Regular cardiac myocyte (primary cell): ENCODE measurements at places on chromosomes 16 and 17. TPM values are rescaled to one million over a fixed set of nuclear protein-coding genes. Genes with fewer than 3 reads are reported as not detected.

The CCL8 gene
- total RNA-seq, result 0.56 TPM in 1 of 2 replicates, not detected in the other

The WSCD1 gene
- total RNA-seq, result 0.85 and 3.3 TPM in 2 replicates

The SLC2A4 gene
- total RNA-seq, result under 0.01 and 0.28 TPM in 2 replicates

The ASB16 gene
- under 0.01 TPM in 2 replicates for total RNA-seq

The CACNG3 gene
- not detected in 2 replicates for total RNA-seq

The ATP2A3 gene
- total RNA-seq, result 0.77 and 2.0 TPM in 2 replicates

The C17orf113 gene
- total RNA-seq, result under 0.01 and 0.28 TPM in 2 replicates
